ENCODE measurements at places on chromosomes 16 and 17.

GRCh38 chr17:59372138-59372751 is 40.8 kb downstream of the YPEL2 start:
- no peaks in the 10 kb centered on the region for H3K27me3 ChIP-seq
- peaks cover 61% of the 10 kb centered on the region for H3K4me1 ChIP-seq
- DNase-seq = peak; percentile 64
- H3K27ac ChIP-seq = peak overlapping the region; percentile 76

DNA sequence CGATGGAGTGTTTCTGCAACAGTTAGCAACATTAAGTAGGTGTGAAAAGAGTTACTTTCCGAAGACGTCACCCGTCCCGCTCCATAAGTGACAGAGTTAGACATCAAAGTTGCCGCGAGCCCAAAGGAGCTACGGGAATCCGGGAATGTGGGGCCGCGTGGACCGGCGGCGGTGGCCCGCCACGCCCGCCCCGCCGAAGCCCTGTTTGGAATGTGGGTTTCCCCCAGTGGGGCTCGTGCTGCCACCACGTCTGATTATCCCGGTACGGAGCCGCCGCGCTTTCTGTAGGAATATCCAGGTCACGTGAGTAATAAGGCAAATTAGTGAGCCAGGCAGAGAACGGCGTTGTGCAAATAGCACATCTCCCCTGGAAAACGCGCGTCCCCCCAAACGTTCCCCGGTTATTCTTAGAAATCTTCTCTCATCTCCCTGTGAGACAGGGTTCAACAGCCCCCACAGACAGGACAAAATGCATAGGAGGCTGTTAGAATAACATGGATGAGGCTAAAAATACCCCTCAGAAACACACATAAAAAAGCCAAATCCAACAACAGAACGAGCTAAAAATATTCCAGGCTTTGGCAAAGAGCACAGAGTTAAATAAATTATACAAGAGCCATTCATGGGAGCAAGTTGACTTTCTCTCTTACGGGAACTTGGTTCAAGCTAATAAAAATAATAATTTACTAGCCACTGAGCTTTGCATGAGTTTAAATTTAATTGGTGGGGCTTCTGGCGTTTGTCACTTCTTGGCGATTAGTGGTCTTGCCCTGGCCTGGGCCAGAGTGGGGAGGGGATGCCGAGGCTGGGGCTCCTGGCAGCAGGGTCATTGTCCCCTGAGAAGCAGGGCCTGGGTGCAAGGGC is 8.6 kb downstream of the BAHCC1 start:
- no peak overlapping the region for H3K4me3 ChIP-seq
- no peak for DNase-seq
- H3K36me3 ChIP-seq = no peaks in the 10 kb centered on the region
- peaks cover 93% of the 10 kb centered on the region for H3K27me3 ChIP-seq
- no peaks in the 10 kb centered on the region for H3K4me1 ChIP-seq

DNA sequence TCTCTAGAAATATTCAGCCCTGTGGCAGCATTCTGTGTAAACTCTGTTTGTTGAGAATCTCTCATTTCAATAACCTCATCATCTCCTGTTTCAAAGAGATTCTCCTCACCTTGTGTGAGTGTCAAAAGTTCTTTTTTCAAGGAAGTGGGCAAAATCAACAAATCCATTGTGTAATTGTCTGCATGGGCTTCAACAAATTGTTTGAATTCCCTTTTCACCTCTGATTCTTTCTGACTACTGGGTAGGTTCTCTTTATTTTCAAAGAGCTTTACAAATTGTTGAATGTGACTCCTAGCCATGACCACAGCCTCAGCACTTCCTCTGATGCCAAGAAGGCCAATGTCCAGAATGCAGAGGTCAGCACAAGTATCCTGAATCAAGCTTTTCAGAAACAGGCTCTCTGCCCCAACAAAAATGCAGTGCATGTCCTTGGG is 48.0 kb downstream of the N4BP1 start:
- H3K4me3 ChIP-seq = no peak overlapping the region
- no peaks in the 10 kb centered on the region for H3K36me3 ChIP-seq
- peaks cover 2% of the 10 kb centered on the region for H3K4me1 ChIP-seq
- no peak overlapping the region for H3K27ac ChIP-seq

DNA sequence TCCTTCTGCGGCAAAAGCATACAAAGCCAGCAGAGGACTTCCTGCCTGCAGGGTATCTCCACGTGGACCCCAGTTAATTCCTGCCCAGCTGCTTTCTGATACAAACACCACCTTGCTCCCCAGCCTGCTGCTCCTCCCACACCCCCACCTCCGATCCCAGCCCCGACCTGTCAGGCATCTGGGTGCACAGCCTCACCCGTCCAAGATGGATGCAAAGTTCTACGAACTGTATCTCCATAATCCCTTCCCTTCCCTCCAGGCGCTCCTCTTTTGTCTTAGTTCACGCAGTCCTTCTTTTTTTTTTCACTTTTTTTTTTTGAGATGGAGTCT is 15.6 kb upstream of the FOXJ1 start:
- no peaks in the 10 kb centered on the region for H3K27me3 ChIP-seq
- H3K4me3 ChIP-seq = no peak overlapping the region
- H3K4me1 ChIP-seq = no peaks in the 10 kb centered on the region

DNA sequence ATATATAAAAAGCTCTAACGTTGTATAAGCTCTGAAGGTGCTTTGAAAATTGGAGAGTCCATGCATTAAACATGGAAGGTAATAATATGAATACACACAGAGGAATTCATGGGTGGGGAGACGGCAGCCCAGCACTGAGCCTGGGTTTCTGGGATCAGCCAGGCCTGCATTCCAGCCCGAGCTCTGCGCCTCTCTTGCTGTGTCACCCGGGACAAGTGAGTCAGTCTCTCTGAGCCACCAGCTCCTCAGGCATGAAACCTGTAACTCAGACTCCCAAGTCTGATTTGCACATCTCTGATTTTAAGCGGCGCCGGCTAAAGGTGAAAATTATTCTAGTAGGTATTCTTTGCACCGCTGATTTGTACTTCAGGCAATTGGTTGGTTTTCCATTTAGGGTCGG is 238.8 kb downstream of the MRTFB start:
- H3K4me3 ChIP-seq = no peak overlapping the region
- no peak for DNase-seq
- no peaks in the 10 kb centered on the region for H3K27me3 ChIP-seq
- H3K4me1 ChIP-seq = no peaks in the 10 kb centered on the region
- no peak overlapping the region for H3K27ac ChIP-seq

GRCh38 chr17:75051941-75052340 is 4.9 kb downstream of the KCTD2 start:
- H3K4me1 ChIP-seq = peaks cover 6% of the 10 kb centered on the region
- H3K27me3 ChIP-seq = no peaks in the 10 kb centered on the region
- H3K36me3 ChIP-seq = no peaks in the 10 kb centered on the region
- no peak overlapping the region for H3K27ac ChIP-seq
- no peak overlapping the region for H3K4me3 ChIP-seq

- no peak overlapping the region for H3K4me3 ChIP-seq
- H3K36me3 ChIP-seq = no peaks in the 10 kb centered on the region
- no peak for DNase-seq
- H3K27ac ChIP-seq = no peak overlapping the region
Measured at GRCh38 chr17:45170931-45171337, 9.3 kb downstream of the HEXIM2 start.

DNA sequence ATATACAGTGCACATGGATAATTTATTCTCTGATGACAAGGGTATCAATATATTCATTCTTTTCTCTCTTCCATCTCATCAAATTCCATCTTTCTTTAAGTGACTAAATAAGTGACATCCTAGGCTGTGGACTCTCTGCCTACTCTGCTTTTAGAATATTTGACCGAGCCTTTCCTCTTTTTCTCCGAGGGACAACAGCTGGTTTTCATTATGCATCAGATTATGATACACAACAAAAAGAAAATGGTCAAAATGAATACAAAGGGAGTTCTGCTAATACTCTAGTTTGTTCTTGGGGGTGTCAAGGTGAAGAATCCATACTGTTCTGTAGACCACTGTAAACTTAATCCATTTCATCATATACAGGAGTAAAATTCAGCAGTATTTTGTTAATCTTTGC is 942.6 kb downstream of the KCNJ2 start:
- DNase-seq = no peak
- H3K4me3 ChIP-seq = no peak overlapping the region
- no peak overlapping the region for H3K27ac ChIP-seq
- H3K27me3 ChIP-seq = no peaks in the 10 kb centered on the region
- no peaks in the 10 kb centered on the region for H3K4me1 ChIP-seq

DNA sequence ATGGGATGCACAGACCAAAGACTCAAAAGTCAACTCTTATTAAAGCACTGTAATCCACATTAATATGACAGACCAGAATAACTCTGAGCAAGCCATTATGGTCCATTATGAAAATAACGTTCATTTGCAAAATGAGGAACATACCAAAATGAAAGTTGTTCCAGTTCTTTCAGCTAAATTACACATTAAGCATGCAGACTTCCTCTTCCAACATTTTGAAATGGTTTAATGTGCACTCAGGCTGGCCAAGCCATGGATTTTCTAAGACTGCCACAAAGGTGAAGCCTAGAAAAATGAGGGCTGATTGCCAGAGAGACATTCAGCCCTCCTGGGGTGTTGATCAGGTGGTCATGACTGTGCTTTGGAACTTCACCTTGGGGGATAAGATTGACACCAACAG is 56.7 kb upstream of the NOG start:
- H3K4me1 ChIP-seq = no peaks in the 10 kb centered on the region
- no peak overlapping the region for H3K4me3 ChIP-seq
- DNase-seq = no peak
- no peaks in the 10 kb centered on the region for H3K27me3 ChIP-seq
- H3K36me3 ChIP-seq = no peaks in the 10 kb centered on the region

- no peaks in the 10 kb centered on the region for H3K4me1 ChIP-seq
- no peaks in the 10 kb centered on the region for H3K36me3 ChIP-seq
- H3K27ac ChIP-seq = no peak overlapping the region
- no peak for DNase-seq
- peak overlapping the region; percentile 49 for H3K4me3 ChIP-seq
- peaks cover 40% of the 10 kb centered on the region for H3K27me3 ChIP-seq
Measured at GRCh38 chr16:86508947-86509758, 1.2 kb upstream of the FOXF1 start.

GRCh38 chr16:1120577-1120941 is 24.5 kb upstream of the C1QTNF8 start:
- 0 out of 2 replicates have a peak, but pooled peaks cover 5% of the 10 kb centered on the region for H3K4me1 ChIP-seq
- H3K4me3 ChIP-seq = no peak overlapping the region
- peaks cover 96% of the 10 kb centered on the region for H3K27me3 ChIP-seq
- no peaks in the 10 kb centered on the region for H3K36me3 ChIP-seq
- H3K27ac ChIP-seq = no peak overlapping the region

Data from MM.1S (cell line).